ENCODE measurements at places on chromosomes 3 and 15.

DNA sequence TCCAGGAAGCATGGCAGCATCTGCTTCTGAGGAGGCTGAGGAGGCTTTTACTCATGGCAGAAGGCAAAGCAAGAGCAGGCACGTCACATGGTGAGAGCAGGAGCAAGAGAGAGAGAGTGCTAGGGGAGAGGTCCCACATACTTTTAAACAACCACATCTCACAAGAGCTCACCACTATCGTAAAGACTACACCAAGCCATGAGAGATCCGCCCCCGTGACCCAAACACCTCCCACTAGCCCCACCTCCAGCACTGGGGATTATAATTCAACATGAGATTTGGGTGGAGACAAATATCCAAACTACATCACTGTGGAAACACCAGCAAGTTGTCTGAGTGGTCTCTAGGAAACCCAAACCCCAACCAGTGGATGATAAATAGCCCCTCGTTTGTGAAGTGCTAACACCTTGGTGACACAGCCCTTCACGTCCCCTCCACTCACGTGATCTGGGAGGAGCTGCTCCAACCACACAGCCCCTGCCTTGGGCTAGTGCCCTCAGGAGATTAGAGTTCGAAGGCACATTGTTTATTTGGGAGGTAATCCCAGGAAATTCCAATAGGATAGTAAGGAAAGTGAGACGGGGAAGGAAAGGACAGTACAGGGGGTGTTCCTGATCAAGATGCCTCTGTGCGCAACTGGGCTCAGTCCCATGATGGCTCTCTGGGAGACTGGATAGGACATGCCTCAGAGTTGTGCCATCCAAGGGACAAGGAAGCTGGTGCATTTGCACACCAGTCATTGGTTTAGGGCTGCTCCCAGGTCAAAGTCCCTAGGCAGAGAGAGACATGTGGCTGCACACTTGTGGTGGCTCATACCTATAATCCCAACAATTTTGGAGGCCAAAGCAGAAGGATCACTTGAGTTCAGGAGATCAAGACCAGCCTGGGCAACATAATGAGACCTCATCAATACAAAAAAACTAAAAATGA lies 80.6 kb upstream of the CTNNB1 start:
- DNase-seq: no peak

DNA sequence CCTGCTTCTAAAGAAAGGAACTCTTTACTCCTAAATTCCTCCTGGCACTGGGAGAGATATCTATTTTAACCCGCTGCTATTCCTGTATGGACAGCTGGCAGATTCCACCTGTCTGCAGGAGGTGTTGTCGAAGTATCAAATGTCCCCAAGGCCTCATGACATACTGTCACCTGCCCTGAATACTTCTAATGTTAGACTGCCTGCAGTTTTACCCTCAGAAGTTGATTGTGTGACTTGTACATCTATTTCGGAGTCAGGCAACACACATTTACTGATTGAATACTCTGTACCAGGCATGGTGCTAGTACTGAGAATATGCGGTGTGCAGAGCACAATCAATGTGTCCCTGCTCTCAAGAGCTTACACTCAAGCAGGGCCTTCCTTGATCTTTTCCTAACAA lies 38.6 kb downstream of the PDZRN3 start:
- DNase-seq: no peak

GRCh38 chr15:90106522-90107117 lies 4.4 kb upstream of the IDH2 start:
- DNase-seq: peak; percentile 83

GRCh38 chr3:50345008-50345407 lies 524 bp downstream of the ZMYND10 start:
- DNase-seq: no peak

DNA sequence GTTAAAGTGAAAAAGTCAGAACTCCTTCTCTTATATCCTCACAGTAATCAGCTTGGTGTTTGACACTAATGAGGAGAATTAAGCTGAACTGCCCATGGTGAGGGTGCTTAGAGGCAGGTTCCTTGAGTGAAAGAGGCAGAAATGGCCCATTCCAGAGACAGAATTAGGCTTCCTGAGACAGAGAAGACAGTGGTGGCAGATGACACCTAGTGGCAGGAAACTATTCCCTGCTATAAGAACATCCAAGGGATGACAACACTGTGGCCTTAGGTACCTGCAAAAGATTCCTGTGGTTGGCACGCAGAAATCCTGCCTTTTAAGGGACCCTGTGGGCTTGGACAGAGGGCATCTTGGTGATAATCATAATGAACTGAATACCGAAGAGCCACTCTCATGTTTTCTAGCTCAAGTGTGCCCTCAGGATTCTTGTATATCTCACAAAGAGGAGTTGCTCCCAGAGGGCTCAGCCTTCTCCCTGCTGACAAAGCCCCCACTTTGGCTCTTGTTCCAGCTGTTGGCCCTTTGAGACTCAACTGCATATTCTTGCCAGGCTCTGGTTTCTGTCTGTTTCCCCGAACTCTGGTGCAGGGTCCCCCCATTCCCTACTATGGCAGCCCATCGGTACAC lies 56.0 kb downstream of the KBTBD12 start:
- peak; percentile 70 for DNase-seq

DNA sequence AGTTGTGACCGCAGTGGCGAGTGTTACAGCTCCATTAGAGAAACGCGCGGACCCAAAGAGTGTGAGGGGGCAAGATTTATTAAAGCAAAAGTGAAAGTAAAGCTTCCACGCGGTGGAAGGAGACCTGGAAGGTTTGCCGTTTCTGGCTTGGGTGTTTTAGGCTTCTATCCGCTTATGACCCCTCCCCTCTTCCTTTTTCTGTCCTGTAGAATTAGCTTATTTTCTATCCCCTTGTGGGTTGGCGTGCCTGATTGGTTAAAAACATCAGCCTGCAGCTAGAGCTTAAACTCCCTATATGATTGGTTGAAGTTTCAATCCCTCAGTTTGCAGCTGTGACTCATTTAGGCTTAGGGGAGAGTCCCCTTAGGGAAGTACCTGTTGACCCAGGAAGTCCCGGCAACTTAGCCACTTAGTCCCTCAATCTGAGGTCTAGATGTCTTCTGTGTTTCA lies 39.6 kb downstream of the C3orf38 start:
- DNase-seq: no peak

DNA sequence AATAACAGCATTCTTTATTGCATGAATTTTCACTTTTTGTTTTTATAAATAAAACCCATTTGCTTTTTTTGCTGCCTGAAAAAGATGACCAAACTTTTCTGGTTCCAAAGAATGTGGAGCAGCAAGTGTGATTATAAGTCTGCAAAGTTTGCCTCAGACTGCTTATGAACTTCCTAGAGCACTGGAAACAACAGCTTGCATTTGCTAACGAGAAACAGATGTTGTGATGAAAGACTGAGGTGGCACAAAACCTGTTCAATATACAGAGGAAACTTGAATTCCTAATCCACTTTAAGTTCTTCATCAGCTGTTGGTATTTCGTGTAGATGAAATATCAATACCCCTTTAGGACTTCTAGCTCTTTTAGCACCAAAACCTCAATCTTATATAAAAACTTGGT lies 9.3 kb downstream of the ZPLD1 start:
- DNase-seq: peak; percentile 12

DNA sequence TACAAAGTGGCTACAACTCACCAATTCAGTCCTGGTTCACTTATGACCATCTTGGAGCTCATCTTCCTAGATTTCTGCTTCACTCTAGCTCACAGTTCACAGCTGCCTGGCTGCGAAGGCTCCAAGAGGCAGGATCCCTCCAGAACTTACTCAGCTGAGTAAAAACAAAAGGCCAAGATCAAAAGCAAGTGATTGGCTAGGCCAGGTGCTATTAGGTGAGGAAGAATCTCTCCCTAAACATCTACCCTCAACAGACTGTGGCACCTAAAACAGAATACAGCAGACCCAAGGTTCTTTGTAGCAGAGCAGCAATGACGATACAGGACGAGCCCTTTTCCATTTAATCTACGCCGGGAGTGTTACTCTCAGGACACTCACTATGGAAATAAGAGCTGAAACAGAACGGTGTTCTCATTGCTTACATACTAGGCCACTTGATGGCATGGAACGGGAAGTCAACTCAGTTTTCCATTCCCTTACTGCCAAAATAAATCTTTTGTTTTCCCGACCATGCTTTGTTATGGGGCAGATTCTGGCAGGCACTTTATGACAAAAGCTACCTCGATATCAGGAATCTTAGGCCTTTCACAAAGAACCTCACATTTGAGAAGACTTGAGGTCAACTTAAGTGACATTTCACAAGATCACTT lies 901 bp downstream of the ICE2 start:
- DNase-seq: peak; percentile 20

- DNase-seq: no peak
These were observed 70.2 kb upstream of the GADL1 start for GRCh38 chr3:30964612-30965011.

DNA sequence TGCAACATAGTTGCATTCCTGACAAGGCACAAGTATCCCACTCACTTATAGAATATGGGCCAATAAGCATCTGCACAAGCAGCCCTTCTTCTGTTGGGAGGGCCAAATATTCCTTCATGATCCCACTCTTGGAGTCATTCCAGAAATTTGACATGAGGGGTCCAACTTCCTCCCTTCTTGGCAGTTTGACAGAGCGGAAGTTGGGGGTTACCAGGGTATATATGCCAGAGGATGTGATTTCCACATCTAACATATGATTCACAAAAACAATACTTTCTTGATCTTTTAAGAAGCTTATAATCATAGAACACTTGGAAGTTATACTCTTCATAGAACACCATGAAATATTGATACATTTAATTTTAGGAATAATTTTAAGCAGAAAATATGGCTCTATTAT lies 100.9 kb upstream of the CRBN start:
- DNase-seq: no peak

DNA sequence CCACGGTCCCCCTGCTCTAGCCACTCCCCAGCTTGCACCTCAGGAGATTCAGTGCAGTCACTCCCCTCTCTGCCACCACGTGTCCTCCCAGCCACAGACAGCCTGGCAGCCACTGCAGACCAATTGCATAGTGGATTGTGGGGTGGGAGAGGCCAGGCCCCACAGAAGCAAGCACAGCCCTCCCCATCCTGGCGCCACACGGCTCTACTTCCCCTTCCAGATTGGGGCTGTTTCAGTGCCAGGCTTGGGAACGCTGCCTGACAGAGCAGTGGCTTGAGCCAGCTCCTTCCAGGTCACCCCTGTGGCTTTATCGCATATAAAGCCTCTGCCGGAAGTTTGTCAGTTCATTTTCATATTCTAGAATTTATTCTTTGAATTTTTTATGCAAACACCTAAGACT lies 90.7 kb downstream of the TMEM266 start:
- DNase-seq: no peak

GRCh38 chr3:64397573-64397972 lies 172.3 kb upstream of the PRICKLE2 start:
- DNase-seq: no peak

DNA sequence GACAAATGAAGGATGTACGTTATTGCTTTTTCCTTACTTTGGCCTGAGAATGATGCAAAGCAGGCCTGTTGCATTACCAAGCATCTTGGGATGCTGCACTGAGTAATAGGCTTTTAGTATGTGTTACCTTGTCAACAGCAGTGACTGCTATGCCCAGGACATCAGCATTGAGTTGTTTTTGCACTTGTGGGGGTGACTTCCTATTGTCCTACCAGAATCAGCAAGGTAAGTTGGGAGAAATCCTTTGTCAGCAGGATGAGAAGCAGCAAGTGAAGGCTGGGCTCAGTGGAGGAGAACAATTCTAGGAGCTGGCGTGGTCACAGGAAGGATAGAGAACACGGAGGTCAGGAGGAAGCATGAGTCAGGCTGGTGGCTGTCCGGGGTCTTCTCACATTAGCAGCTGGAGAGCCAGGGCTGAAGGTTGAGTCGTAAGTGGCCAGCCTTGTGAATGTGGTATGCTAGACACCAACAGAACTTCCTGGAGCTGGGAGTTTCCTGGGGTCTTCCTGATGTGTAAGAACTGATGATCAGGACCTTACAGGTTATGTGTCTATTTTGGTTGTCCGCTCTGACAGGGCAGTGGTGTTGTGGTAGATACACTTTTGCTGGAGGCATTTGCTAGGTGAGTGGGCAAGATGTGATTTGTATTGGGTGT lies 142.7 kb downstream of the FNDC3B start:
- DNase-seq: peak; percentile 23

GRCh38 chr3:7520059-7520458 lies 659.1 kb downstream of the GRM7 start:
- no peak for DNase-seq

DNA sequence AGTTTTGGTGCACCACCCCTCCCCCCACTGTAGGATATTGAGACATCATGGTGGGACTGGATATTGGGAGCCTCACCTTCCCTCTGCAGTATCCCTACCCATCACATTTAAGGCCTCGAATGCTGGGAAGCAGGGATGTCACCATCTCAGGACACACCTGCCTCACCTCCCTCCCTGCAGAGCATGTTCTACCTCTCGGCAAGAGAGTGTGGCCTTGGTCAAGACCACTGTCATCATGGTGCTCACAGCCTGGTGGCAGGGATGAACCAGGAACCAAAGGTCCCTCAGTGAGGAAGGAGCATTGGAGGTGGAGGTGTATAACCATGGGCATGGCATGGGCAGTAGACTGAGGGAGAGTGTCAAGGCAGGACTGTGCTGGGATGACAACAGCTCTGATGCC lies 104.8 kb downstream of the CORO2B start:
- DNase-seq: no peak

GRCh38 chr15:87567406-87568030 lies 689.0 kb downstream of the NTRK3 start:
- peak; percentile 16 for DNase-seq

- no peak for DNase-seq
These were observed 59.0 kb downstream of the FRMD4B start for GRCh38 chr3:69326855-69327300.

DNA sequence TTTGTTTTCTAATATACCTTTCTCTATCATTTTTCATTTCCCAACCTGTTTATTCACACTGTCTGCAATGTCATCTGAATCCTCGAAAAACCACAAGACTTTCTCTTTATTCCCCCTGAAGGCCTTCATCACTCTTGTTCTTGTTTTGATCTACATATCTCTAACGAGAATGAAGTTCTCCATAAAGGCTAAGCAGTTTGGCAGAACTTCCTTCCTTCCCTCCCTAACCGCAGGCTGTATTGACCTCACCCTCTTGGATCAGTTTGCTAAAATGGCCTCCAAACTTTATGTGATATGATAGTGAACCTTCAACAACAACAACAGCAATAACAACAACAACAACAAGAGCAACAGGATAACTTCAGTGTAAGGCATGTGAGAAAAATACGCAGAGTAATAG lies 392.8 kb downstream of the TIGIT start:
- peak; percentile 48 for DNase-seq

DNA sequence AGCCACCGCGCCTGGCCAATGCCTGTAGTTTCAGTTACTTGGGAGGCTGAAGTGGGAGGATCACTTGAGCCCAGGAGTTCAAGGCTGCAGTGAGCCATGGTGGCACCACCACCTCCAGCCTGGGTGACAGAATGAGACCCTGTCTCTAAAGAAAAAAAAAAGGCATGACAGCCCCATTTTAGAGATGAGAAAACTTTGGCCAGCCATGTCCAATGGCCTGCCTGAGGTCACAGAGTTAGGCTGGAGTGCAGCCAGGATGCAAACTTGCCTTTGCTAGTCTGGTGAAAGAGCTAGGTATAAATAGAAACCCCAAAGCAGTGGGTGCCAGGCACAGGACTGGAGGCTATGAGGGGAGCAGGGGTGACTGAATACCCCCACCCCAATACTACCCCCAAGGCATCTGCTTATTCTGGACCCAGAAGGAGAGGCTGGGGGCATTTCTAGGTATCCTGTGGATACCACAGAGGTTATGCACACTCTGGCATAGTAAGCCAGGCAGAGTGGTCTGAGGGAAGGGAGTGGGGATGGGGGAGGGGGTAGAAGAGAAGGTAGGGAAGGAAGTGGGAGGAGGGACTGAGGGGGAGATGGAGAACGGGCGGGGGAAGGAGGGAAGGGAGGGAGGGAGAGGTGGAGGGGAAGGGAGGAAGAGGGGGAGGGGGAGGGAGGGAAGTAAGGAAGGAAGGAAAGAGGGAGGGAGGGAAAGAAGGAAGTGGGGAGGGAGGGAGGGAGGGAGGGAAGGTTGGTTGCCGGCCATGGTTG lies 16.2 kb upstream of the C15orf39 start:
- DNase-seq: no peak
